ENCODE measurements at places on chromosomes 11 and 22. TPM values are rescaled to one million over a fixed set of nuclear protein-coding genes. Genes with fewer than 3 reads are reported as not detected.

Gene OR2AG2
- 0.18 TPM for total RNA-seq

Gene OR4S2
- total RNA-seq, result not detected

Gene MN1
- 0.51 TPM for total RNA-seq

Gene LDHA
- 894 TPM for total RNA-seq

Gene SLC15A3
- total RNA-seq, result 8.7 TPM

Gene RPL3
- 885 TPM for total RNA-seq

DNA sequence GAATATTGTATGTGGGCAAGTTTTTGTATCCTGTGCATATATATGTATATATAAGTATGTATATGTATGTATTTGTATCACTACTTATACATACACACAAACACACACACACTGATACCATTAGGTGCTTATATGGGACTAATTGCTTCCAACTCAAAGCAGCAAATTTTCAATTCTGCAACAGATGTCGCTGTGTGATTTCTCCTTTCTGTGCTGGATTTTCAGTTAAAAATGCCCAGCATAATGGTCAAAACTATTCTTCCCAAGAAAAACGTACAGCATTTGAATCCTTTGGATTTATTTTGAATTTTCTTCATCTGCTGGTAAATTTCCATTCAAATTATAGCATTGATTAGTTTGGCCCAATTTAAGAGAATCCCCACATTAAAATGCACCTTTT is 4.3 kb downstream of the CADM1 start:
- no peaks in the 10 kb centered on the region for H3K36me3 ChIP-seq
- H3K4me1 ChIP-seq, result peaks cover 10% of the 10 kb centered on the region
- peaks cover 24% of the 10 kb centered on the region for H3K27me3 ChIP-seq
- no peak overlapping the region for H3K4me3 ChIP-seq
- DNase-seq, result no peak

GRCh38 chr11:16946477-16947282 is 67.5 kb downstream of the PLEKHA7 start:
- H3K36me3 ChIP-seq, result no peaks in the 10 kb centered on the region
- no peak for DNase-seq
- H3K4me3 ChIP-seq, result no peak overlapping the region
- no peaks in the 10 kb centered on the region for H3K27me3 ChIP-seq

GRCh38 chr11:118602331-118602730 is 5.1 kb upstream of the PHLDB1 start:
- H3K27me3 ChIP-seq, result no peaks in the 10 kb centered on the region
- no peak for DNase-seq
- H3K4me3 ChIP-seq, result no peak overlapping the region
- no peak overlapping the region for H3K27ac ChIP-seq

DNA sequence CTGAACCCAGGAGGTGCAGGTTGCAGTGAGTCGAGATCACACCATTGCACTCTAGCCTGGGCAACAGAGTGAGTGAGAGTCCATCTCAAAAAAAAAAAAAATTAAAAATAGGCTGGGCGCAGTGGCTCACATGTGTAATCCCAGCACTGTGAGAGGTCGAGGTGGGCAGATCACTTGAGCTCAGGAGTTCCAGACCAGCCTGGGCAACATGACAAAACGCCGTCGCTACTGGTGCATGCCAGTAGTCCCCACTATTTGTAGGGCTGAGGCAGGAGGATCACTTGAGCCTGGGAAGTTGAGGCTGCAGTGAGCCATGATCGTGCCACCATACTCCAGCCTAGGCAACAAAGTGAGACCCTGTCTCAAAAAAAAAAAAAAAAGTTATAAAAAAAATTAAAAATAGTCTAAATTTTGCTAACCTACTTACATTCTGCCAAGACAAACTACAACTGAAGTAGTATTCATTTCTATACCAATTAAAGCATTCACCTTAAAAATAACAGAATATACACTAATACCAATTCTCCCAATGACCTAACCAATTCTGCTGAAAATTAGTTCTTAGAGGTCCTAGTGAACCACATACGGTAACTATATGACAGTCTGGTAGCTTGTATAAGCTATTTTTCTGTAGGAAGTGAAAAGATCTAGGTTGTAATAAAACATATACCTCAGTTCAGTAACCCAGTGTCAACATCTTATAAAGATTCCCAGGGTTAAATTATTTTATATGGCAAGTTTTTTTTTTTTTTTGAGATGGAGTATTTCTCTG is 7.1 kb downstream of the DDX6 start:
- H3K27me3 ChIP-seq, result no peaks in the 10 kb centered on the region
- peaks cover 25% of the 10 kb centered on the region for H3K4me1 ChIP-seq
- H3K27ac ChIP-seq, result no peak overlapping the region
- H3K4me3 ChIP-seq, result no peak overlapping the region
- no peak for DNase-seq
- peaks cover 37% of the 10 kb centered on the region for H3K36me3 ChIP-seq

- H3K4me1 ChIP-seq, result no peaks in the 10 kb centered on the region
- no peaks in the 10 kb centered on the region for H3K36me3 ChIP-seq
- no peak for DNase-seq
Observed at GRCh38 chr11:44007481-44008087, 40.2 kb upstream of the ACCSL start.

DNA sequence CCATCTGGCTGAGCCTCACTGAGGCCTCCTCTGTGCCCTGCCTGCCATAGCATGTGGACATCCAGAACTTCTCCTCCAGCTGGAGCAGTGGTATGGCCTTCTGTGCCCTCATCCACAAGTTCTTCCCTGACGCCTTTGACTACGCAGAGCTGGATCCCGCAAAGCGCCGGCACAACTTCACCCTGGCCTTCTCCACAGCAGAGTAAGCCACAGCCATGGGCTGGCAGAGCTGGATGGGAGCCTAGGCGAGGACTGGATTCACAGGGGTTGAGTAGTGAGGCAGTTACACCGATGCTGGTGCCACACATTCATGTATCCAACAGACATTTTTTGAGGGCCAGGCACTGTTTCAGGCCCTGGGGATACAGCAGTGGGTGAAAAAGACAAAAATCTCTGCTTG is 9.1 kb downstream of the SMTNL1 start:
- H3K27me3 ChIP-seq, result no peaks in the 10 kb centered on the region
- H3K36me3 ChIP-seq, result no peaks in the 10 kb centered on the region
- DNase-seq, result no peak
- H3K4me3 ChIP-seq, result no peak overlapping the region
- no peaks in the 10 kb centered on the region for H3K4me1 ChIP-seq

All from Panc1 (cell line).